NCI-H1105 (cell line): ENCODE measurements at places on chromosomes 11 and 22.

DNA sequence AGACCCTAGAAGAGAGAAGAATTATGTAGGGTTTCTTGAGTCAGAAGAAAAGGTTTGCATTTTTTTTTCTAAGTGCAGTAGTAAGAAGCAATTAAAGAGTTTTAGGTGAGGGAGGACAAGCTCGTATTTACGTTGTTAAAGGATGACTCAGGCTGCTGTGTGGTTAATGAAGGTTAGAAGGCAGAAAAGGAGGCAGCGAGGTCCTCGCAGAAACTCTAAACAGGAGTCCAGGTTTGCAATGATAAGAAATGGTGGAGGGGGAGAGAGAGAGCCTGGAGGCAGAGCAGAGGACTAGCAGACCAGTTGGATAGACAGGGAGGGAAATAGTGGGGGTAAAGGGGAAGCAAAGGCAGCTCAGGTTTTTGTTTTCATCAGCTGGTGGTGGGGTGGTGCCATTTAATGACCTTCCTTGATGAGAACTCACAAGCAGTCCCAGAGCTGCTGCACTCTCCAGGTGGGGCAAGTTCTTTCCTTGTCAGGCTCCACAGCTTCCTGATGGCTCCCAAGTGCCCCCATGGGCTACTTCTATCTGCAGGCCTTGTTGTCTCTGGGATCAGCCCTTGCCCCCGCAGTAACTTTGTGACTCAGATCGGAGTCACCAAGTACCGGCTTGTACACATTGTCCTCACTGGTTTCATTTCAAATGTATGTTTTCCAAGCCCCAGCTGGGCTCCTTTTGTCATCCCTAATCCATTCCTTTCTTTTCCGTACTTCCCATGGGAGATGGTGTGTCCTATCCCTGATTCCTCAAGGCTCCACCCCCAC is 8.3 kb upstream of the INSC start:
- no peak for DNase-seq

DNA sequence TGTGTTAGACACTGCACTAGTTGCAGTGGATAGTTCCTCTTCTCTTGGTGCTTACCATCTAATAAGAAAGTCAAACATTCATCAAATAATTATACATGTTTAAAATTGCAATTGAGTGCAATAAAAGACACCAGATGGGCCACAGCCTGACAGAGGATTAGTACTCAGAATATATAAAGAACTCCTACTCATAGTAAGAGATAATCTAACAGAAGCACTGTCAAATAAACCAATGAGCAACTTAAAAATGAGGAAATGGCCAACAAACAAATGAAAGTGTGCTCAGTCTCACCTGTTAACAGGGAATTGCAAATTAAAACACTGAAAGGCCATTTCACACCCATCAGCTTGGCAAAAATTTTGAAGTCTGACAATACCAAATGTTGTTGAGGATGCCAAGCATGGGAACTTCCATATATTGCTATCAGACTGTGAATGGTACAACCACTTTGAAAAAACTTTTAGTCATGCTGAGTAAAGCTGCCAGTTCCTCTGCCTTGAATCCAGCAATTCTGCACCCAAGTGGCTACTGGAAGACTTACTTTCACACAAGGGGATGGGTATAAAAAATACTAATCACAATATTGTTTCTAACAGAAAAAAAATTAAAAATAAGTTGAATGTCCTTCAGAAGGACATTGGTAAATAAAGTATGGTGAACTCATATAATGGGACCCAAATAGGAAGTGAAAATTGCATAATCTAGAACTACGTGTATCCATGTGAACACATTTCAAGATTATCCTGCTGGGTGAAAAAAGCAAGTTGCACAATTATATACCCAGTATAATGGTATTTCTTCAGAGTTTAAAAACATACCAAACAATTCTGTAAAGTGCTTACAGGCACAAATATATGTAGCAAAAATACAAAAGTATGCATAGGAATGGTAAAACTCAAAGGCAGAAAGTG is 41.4 kb upstream of the CREB3L1 start:
- DNase-seq: no peak

GRCh38 chr22:30204742-30205111 is 41.8 kb downstream of the LIF start:
- DNase-seq: no peak

DNA sequence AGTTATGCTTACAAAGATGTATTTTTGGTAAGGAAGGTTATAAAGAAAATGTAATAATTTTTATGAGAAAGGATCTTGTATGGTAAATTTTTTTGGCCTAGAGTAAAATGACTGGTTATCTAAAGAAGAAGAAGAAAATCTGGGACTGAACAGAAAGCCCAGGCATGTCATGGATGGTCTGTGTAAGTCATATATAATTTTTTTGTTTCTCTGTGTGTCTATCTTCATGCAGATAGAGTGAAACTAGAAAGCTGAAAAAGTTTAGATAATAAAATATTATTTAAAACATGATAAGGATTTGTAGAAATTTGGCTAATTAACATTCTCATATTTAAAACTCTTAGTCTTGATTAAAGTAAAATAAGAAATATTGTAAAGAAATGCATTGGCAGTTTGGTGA is 27.6 kb upstream of the MPEG1 start:
- no peak for DNase-seq

- DNase-seq: no peak
Measured at GRCh38 chr11:69958308-69958707, 119.8 kb upstream of the ANO1 start.

GRCh38 chr11:117868815-117869561 is 7.5 kb downstream of the FXYD6 start:
- DNase-seq: peak; percentile 91

GRCh38 chr22:43183496-43184277 is 3.2 kb downstream of the TTLL12 start:
- DNase-seq: no peak

DNA sequence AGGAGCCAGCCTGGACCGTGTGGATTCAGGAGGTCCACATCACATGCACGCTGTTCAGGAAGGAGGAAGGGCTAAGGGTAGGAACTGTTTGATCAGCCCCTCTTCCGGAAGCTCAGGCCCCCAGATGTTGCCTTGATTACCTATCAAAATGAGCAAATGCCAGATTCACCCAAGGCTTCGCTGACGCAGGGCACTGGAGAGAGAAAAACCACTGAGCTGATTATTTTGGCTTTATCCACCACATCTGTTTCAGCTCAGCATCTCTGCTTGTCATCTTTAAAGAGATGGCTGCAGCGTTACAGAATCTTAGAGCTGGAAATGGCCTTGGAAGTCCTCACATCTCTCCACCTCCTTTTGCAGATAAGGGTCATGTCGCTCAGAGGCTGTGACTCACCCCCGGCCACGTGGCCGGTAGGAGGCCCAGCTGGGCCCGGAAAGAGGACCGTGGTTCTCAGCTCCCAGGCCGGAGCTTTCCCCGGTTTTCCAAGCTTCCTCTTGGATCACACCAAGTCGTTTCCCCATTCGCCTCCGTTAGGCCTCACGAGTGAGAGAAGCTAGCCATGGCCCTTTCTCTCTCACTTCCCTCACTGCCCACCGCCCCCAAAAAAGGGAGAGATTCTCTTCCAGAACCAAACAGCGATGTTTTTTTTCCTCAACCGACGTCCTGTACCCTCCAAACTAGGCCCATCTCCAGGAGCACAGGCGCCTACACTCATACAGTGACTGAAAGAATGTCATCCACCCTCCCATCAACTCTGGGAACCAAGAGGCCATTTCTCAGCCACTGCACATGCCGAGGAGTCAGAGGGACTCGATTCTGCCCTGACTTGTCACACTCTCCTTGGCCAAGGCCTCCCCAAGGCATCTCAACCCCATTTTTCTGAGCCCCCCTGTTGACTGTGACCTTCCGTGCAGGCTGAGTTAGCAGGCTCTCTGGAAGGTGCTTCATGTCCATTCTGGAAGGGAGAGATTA is 37.6 kb downstream of the LIF start:
- DNase-seq: no peak

GRCh38 chr11:6746086-6746618 is 25.6 kb downstream of the OR2AG2 start:
- no peak for DNase-seq

GRCh38 chr22:25149014-25149413 is 50.6 kb upstream of the CRYBB3 start:
- no peak for DNase-seq

DNA sequence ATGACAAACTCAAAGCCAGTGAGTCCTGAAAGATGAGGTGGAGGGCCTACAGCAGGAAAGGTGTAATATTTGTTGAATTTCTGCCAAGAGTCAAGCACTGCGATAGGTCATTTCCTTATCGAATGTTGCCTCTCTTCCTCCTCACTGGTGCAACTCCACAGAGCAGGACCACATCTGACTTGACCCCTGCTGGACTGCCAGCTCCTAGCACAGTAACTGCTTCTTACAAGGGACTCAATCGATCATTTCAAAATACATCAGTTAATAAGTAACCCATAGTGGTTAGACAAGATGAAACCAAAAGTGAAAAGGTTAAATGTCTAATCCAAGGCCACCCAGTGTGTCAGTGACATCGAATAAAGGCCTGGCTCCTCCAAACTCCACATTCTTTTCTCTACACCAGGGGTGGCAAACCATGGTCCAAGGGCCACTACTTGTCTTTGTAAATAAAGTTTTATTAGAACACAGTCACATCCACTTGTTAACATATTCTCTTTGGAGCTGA is 98.5 kb upstream of the CSNK2A3 start:
- no peak for DNase-seq

- no peak for DNase-seq
Measured at GRCh38 chr11:2328656-2329354, 27.0 kb downstream of the TSPAN32 start.

DNA sequence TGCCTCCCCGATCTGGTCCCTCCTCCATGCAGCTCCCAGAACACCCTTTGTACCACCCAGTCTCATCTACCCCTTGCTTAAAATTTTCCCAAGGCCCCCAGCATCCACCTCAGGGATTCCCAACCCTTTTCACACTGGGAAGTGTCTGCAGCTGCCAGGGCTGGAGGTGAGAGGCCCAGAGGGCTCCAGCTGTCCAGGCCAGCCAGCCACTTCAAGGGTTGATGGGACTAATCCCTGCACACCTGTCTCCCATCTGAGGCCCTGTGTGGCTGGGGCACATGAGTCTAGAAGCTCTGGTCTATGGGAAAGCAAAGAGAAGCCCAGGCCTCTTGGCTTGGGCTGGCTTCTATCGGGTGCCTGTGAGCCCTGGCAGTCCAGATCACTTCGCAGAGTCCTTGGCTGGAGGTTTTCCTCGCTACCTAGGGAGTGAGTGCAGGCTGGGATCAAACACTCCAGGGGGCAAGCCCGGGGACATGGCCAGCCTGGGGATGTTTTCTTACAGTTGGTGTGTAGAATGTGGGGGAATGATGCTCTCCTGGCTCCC is 41.1 kb upstream of the TPBGL start:
- DNase-seq: peak; percentile 14

GRCh38 chr11:111123463-111124398 is 121.8 kb upstream of the POU2AF2 start:
- no peak for DNase-seq

DNA sequence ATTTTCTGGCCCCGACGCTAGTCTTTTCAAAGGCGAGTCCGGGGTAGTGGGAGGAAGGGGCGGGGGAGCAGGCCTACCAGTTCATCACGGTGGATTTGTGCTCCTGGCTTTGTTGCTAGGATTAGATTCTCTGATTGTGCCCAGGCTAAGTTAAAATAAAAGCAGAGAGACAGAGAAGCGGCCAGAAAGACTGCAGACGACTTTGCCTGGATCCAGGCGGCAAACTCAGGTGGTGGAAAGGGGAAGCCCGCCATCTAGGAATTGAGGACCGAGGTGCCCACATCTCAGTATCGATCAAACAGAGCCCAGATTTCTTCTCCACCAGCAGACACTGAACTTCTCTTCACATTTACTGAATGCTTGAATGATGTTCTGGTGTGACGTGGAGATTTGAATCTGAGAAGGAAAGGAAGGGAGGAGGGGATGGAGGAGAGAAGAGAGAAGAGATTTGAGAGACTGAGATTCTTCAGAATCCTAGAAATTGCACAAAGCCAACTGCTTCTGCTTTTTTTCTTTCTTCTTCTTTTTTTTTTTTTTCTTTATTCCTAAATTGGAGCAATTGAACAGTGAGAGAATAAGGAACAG is 2.7 kb downstream of the FAT3 start:
- DNase-seq: no peak

DNA sequence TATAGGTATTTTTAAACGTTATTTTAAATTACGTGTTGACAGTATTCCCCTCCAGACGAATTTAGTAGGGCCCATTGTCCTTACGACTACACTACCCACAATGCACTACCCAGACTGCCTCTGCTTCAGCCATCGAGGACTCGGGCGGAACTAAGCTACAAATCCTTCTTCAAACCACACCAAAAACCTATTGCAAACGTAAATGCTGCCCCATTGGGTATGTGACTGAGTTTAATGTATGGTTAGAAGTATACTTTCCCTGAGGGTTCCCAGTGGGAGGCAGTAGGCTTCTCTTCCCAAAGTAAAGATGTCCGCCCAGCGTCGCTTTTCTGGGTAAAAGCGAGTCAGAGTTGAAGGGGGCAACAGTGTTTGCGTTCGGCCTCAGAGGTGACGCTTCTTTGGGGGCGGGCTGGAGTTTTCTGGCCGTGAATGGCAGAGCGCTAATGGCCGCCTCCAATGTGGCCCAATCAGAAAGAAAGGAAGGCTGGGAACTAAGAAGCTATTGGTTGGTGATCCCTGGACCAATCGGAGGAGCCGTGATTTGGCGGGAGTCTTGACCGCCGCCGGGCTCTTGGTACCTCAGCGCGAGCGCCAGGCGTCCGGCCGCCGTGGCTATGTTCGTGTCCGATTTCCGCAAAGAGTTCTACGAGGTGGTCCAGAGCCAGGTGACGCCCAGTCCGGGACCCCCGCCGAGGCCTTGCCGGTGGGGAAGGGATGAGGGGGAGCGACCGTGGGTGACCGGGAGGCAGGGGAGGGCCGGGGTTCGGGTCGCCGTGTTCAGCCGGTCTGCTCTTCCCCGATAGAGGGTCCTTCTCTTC is at the start of gene CDC45:
TSS of gene CDC45 (plus strand) at position 566 of the 818 bp plus-strand sequence. CDS start at position 615, 49 bp downstream.
- peak; percentile 96 for DNase-seq

DNA sequence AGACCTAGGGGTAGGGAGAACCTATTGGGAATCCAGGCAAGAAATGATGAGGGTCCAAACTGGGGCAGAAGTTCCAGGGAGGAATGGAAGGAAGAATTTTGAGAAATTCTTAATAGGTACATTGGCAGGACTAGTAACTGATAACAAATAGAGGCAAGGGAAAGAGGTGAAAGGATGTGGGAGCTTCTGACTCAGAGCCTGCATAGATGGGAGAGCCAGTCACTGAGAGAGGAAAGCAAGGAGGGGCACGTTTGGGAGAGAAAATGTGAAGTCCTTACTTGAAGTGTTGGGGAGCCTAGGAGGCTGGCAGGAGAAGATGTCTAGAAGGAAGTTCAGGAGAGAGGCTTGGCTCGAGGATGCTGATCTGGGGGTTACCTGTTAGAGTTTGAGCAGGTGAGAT is 104.6 kb upstream of the NCAM1 start:
- DNase-seq: no peak

GRCh38 chr11:87007963-87008362 is 29.8 kb upstream of the TMEM135 start:
- DNase-seq: no peak

GRCh38 chr11:73265278-73265810 is 6.8 kb upstream of the P2RY6 start:
- DNase-seq: no peak

- DNase-seq: no peak
Measured at GRCh38 chr11:54832676-54833075, 126.0 kb downstream of the OR4A5 start.
